NCI-H187 (cell line): ENCODE measurements at places on chromosomes 7 and 10.

- DNase-seq = no peak
Measured at GRCh38 chr10:113506476-113506875, 46.4 kb upstream of the HABP2 start.

DNA sequence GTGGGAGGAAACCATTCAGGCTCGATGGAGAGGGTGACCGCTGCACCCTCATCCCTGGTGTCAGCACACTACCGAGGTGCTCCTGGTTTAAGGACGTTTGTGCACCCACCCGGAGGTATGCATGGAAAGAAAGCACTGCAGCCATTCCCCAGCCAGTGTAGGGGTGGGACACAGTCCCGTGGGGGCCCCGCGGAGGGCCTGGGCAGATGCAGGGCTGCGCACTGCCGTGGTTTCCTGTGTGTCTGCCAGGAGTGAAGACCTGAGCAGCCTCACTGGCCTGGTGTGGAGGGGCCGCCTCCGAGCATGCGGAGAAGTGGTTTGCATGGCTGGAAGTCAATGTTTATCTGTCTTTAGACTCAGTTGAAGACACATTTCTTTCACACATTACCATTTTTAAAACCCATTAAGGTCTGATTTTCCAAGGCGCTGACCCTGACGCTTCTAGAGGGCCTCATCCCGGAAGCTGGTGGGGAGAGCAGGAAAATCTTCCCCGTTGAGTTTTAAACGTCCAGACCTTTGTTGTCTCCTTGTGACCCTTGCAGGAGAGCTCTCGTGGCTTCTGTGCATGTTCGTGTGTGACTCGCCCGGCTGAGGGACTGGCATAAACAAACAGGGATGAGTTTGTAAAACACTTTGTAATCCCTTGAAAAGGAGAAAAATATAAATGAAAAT, 188.1 kb downstream of the MGMT start:
- no peak for DNase-seq

- DNase-seq = no peak
Measured at GRCh38 chr10:110971638-110972037, 52.2 kb downstream of the SHOC2 start.

DNA sequence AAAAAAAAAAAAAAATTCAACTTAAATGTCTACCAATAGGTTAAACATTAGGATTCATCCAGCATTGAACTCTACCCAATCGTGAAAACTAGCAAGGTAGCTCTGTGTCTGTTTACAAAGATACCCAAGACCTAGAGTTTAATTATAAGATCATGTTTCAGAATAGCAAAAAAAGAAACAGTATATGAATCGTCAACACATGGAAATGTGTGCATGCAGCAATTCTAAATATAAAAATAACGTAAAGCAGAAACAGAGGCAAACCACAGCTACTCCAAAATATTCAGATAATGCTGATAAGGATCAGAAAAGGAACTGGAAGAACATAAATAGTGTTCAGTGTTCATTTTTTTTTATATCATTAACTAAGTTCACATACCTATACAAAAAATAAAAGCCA, 68.7 kb downstream of the AFAP1L2 start:
- no peak for DNase-seq

- DNase-seq = no peak
Measured at GRCh38 chr10:124957404-124957947, 15.6 kb downstream of the ZRANB1 start.

DNA sequence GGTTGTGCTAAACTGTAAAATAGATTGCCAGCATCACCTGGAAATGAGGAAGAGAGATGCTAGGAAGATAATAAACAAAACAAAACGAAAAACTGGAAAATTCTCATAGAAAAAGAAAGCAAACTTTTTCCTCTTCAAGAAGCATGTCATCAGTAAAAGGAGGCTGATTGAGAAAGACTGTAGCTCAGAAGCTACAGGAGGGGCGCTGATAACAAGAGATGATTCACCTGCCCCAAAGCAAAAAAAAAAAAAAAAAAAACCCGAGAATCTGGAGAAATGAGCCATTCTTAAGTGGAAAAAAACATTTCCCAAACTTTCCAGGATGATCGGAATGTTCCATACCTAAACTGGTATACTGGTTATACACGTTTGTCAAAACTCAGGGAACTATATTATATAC, 130.5 kb upstream of the C1QL3 start:
- DNase-seq = no peak

DNA sequence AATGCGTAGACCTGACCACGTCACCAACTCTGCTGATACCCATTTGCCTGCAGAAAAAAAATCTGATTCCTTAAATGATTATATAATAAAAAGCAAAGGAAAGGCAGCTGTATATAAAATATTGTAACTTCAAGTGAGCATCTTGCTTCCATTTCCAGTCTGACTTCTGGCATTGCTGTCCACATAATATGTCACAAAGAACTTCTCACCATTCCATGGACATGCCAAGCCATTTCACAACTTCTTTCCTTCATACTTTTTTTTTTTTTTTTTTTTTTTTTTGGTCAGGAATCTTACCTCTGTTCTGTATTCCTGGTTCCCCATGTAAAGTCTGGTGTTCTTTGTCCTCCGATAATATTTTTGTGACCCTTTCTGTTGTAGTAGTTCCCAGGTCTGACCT, 165.5 kb downstream of the SND1 start:
- DNase-seq = no peak

- no peak for DNase-seq
Measured at GRCh38 chr7:123624527-123625183, 23.0 kb downstream of the ASB15 start.

- no peak for DNase-seq
Measured at GRCh38 chr10:101934686-101935305, 91.2 kb upstream of the KCNIP2 start.

GRCh38 chr7:128011131-128011661, 20.0 kb downstream of the LRRC4 start:
- no peak for DNase-seq

DNA sequence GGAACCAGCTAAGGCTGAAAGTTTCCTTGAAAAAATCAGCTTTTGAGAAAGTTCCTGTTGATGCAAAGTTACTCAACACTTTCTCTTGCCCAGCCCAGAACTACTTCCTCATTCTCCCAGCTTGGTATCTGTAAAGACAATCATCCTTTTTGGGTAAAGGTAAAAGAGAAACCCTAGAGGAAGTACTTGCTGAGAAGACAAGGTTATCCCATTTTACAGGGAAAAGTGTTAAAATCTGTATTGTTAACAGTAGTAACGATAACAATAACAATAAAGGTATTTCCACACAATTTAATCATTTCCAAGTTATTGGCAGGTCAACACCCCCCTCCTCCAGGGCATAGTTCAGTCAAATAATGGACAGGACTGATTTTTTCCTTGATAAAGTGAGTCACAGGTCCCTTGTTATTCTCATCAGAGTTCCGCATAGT, 2.4 kb downstream of the ALOX5 start:
- no peak for DNase-seq

DNA sequence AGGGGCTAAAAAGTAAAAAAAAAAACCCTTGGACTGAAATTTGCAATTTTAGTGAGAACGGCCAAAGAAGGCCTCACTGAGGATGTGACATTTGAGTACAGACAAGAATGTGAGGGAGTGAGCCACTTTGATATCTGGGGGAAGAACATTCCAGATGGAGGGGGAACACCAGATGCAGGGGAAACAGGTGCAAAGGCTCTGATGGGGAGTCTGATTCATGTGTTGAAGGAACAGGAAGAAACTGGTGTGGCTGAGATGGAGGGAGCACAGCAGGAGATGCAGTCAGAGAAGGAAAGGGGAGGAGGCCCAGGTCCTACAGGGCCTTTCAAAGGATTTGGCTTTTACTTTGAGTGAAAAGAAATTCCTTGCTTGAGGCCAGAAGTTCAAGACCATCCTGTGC, 615.7 kb upstream of the NRP1 start:
- no peak for DNase-seq

- DNase-seq = no peak
Measured at GRCh38 chr7:128351296-128352152, 7.8 kb upstream of the RBM28 start.

DNA sequence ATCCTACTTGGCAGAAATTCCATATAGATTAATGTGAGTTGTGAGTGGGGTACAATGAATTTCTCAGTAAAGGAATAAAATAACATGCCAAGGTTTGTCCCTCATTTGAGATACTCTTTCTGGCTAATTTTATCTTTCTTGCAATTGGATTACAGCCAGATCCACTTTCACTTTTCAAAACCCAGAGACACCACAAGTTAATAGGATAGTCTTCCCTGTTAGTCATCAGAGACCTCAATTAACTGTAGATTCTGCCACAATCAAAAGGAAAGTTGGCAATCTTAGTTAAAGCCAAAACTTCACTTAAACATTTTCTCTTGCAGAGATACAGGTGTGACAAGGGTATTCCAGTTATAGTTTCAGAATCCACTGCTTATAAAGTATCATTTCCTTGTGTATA, 91.4 kb upstream of the PHYHIPL start:
- no peak for DNase-seq

DNA sequence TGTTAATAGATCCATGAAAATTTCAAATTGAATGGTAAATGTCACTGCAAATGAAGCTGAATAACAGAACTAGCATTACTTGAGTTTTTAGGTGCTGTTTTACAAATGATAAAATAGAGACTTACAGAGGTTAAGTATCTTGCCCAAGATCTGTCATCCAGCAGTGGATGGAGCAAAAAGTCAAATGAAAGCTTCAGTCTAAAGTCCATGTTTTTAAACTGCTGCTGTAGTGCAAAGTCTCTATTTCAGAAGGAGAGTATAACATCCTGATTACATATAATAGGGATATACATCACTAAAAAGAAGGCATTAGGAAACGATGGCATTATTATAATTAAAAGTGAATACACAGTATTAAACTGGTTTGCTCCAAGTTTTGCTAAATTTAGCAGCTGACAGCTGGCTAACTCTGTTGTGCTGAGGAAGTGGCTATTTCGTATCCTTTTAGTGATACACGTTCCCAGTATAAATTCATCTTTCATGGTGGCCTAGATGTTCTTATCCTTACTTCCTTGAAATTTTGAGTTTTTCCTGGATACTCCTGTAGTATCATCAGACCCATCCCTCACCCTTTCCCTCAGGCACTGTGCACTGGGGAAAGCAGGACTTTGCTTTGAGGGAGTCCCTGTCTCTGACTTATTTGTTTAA, 603.2 kb downstream of the MAGI2 start:
- DNase-seq = no peak
